ENCODE measurements at places on chromosomes 12 and 14.

DNA sequence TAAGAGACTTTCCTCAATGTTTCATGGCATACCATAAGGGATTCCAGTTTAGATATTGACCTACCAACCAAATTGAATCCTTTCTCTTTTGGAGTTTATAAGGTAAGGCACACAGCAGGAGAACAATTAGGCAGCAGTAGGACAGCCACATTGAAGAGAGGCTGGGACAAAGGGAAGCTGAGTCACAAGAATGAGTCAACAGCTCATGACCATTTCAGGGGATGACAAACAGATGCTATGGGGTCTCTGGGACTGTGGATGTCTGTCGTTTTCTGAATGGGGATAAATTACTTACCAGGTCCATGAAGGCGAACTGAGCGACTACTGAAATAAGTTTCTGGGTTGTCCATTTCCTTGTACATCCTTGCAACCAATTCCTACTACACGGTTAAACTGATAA lies 48.6 kb upstream of the E2F7 start:
- DNase-seq = no peak

- no peak for DNase-seq
Measured at GRCh38 chr12:132629330-132629729, 10.8 kb downstream of the P2RX2 start.

- DNase-seq = peak; percentile 93
Measured at GRCh38 chr14:48738186-48738925, 847.8 kb downstream of the RPS29 start.

- DNase-seq = no peak
Measured at GRCh38 chr14:94945615-94946014, 175.7 kb upstream of the GSC start.
